ENCODE measurements at places on chromosomes 3 and 15. TPM values are rescaled to one million over a fixed set of nuclear protein-coding genes. Genes with fewer than 3 reads are reported as not detected.

Gene KIF15
- 2.2 TPM for total RNA-seq

Gene ZNF35
- total RNA-seq, result 18.0 TPM

Gene TRAIP
- total RNA-seq, result 1.2 TPM

Gene HCN4
- not detected for total RNA-seq

Gene GABRB3
- under 0.01 TPM for total RNA-seq

Gene DNAJA4
- 0.86 TPM for total RNA-seq

Gene CDHR4
- total RNA-seq, result not detected

Gene GOLGA8S
- under 0.01 TPM for total RNA-seq

Measured in dermis lymphatic vessel endothelial cell (primary cell).